SK-N-SH (cell line): ENCODE measurements at places on chromosomes 13 and 19. TPM values are rescaled to one million over a fixed set of nuclear protein-coding genes. Genes with fewer than 3 reads are reported as not detected.

- DNase-seq, result no peak
Measured at GRCh38 chr13:50162001-50162400, 146.8 kb downstream of the KCNRG start.

GRCh38 chr19:47097396-47098201 is 16.0 kb downstream of the ZC3H4 start:
- no peak for DNase-seq

Gene SCAMP4
- polyA plus RNA-seq, result 11.8 and 30.0 TPM in 2 replicates

Gene ZNF66
- polyA plus RNA-seq, result 0.38 and 1.3 TPM in 2 replicates

Gene SIGLEC12
- polyA plus RNA-seq, result not detected in 2 replicates
